ENCODE measurements at places on chromosomes 1 and 21. TPM values are rescaled to one million over a fixed set of nuclear protein-coding genes. Genes with fewer than 3 reads are reported as not detected.

GRCh38 chr1:10697621-10698160 lies 98.8 kb downstream of the CASZ1 start:
- DNase-seq = no peak

GRCh38 chr1:18470671-18471355 lies 9.9 kb upstream of the KLHDC7A start:
- no peak for DNase-seq

- DNase-seq = no peak
These were observed 580.8 kb downstream of the LRRIQ3 start for GRCh38 chr1:73617145-73617544.

Gene ABCD3
- 8.8 TPM for total RNA-seq
